A172 (cell line): ENCODE measurements at places on chromosomes 11 and 22.
A peak's percentile ranks its signal among the peaks of the same experiment; 100 is the strongest.

GRCh38 chr11:74072721-74073120 is 63.8 kb upstream of the UCP3 start:
- no peak for DNase-seq

- DNase-seq, result no peak
Measured at GRCh38 chr11:80503990-80504389, 1063.2 kb upstream of the TENM4 start.

DNA sequence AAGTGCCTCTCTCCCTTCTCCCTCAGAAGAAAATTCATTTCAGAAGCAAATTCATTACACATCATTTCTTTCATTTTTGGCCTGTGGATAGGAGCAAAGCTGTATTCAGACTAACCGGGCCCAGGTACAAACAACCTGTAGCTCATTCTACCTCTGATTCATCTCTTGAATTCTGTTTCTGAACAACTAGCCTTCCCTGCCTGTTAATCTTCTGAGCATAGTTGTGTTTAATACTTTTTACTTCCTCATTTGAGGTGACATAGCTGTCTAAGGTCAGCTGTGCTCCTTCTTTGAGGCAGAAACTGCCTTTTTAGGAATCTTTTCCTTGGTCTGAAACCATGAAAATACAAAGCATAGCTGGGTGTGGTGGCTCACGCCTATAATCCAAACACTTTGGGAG is 12.6 kb upstream of the IL18BP start:
- no peak for DNase-seq

DNA sequence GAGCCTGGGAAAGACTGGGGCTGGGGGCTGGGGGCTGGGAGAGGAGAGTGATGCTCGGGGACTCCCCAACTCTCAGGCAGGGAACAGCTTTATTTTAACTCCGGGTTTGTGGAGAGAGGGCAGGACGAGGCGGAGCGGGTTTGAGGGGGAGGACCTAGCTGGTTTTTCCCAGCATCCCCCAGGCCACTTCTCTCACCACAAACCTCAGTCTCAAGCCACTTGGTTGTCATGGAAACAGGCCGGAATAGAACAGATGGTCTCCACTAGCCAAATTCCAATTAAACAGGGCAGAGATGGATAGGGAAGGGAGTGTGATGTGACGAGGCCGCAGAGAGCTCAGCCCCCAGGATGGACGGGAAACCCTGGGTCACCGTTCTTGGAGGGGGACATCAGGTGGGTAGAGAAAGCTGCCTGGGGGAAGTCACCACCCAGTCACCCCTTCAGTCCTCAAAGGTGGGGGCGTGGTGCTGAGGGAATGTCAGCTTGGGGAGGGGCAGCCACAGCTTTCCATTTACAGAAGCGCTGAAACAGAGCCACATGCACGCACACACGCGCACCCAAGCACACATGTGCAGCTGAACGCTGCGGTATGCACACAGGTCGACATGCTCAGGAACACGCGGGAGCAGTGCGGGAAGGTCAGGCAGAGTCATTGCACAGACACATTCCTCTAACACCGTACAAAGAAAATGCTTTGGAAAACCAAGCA is 19.2 kb downstream of the NECTIN1 start:
- DNase-seq, result peak; percentile 19

DNA sequence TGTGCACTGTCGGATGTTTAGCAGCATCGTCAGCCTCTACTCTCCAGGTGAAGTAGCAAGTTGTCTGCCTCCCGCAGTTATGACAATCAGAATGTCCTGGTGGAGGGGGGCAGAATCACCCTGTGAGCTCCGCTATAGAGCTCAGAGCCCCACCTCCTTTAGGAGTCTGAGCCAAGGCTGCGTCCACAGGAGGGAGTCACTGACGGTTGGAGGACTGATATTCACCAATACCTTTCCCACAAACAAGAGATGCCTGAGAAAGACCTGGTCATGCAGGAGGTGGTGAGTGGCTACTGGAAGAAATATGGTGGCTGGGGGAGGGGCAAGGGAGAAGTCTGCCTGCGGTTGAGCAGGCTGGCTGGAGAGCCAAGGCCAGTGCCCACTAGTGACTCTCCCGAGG is 41.7 kb upstream of the ADA2 start:
- DNase-seq, result no peak
